ENCODE measurements at places on chromosomes 12 and 14. TPM values are rescaled to one million over a fixed set of nuclear protein-coding genes. Genes with fewer than 3 reads are reported as not detected.

- no peak for DNase-seq
Observed at GRCh38 chr12:80404629-80405028, 39.4 kb upstream of the PTPRQ start.

DNA sequence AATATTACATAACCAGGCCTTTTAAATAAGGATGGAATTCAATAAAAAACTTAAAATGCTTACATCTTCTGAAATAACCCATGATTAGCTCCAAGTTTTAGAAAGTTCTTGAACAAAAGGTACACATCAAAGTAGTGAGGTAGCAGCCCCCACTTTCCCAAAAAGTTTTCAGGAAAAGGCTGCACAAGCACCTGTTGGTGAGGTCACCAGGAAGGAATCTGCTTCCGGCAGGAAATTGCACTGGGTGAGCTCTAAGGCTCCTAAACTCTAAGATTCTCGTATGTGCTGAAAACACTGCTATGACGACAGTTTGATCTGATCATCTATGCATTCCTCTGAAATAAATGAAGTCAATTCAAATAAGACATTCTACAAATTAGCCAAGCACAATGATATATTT is 34.3 kb upstream of the TTC7B start:
- no peak for DNase-seq

GRCh38 chr12:24597580-24597979 is 351.3 kb downstream of the BCAT1 start:
- no peak for DNase-seq

DNA sequence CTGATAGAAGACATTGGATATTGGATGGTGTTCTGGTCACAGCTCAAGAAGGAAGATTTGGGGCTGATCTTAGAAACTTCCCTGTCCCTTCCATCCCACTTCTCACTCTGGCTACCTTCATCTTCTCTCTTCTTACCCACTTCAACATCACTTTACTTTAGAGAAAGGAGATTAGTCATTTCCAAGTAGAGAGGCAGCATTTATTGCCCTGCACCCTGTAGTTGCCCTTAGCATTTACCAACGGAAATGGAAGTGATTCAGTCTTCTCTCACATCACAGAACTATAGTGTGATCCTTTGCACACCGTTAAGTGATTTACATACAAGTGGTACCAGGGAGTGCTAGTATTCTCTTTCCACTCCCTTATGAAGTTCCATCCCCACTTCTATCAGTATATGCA is 52.4 kb downstream of the PHLDA1 start:
- DNase-seq: peak; percentile 70

GRCh38 chr12:92759634-92760268 is 57.0 kb downstream of the PLEKHG7 start:
- peak; percentile 95 for DNase-seq

- DNase-seq: no peak
Observed at GRCh38 chr12:64545081-64545382, 65.3 kb upstream of the RASSF3 start.

DNA sequence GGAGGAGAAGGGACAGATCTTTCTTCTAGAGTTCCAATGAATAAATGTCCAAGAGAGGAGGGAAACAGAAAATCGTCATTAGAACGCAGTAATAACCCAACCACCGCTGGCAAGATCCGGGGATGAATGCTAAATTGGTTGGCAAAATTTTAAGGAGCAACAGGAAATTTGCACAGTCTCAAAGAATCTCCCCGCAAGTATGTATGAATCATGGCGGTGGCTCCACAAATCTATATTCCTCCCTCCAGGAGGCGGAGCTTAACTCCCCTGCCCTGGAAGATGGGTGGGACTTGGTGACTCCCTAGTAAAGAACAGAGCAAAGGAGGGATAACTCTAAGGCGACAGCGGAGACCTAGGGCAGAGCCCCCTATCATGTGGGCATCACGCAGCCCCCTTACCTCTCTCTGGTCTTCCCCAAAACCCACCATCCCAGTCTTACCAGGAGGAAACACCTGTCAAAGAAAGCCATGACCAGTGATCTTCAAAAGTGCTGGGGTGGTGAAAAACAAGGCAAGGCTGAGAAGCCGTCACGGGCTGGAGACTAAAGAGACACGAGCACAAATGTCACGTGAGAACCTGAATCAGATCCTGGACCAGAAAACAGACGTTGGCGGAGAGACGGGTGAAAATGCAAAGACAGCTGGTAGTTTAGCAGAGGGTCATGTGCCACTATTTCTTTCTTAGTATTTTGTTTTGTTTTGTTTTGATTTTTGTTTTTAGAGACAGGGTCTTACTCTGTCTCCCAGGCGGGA is 125.8 kb downstream of the NCOR2 start:
- DNase-seq: peak; percentile 99

DNA sequence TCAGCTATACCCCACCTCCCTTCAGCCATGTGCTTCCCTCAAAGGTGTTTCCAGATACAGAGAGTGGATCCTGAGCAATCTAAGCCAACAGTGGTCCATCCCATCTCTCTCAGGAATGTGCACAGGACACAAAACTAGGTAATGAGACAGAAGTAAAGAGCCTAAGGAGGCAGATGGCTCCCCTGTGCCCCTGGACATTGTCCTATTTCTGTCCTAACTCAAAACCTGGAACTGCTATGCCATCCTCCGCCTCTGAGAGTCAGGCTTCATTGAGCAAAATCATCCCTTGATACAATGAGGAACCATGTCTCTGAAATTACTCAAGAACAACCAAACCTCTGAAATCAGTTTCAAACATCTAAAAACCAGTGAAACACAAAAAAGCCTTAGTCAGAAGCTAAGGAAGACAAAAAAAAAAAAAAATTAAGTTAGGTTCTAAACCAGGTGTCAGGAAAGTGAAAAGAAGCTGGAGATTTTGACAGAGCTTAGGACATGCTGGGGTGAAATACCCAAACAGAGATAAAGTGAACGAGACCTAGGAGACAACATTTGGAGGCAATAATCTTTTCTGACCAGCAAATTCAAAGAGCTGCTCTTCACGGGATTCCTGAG is 200.3 kb upstream of the PLEKHG7 start:
- no peak for DNase-seq

DNA sequence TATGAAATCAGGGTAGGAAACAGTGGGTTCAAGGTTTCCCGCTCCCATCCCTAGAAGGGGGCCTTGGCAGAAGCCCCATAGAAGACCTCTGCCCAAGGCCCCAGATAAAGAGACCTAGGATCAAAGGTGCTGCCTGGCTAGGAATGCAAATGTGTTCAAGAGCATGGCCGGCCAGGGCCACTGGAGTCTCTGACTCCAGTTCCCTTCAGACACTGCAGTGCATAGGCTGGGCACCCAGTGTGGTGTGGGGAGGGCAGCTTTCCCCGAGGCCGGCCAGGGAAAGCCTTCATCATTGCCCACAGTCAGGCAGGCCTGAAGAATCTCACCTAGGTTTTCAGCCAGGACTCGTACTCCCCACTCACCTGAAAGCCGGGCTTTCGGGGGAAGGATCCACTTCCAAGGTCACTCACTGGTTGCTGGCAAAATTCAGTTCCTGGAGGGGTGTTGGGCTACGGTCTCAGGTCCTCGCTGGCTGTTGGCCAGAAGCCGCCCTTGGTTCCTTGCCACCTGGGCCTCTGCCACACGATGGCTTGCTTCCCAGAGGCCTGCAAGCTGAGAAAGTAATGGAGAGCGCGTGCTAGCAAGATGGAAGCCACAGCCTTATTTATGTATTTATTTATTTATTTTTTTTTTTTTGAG is 9.7 kb upstream of the PEBP1 start:
- no peak for DNase-seq

DNA sequence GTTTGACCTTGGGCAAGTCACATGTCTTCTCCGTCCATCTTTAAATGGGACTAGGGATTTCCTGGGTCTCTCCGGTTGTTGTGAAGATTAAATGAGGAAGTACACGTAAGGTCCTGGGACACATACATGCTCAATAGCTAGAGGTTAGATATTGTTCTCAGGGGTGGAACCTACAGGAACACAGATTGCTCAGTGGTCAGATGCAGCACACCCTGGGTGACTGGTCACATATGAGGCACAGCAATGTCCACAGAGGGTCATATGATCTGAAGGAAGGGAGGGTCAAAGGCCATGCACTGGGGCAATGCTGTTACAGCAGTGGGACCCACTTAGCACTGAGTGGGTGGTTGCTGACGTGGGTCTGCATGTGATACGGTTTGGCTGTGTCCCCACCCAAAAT is 11.4 kb upstream of the SLC8B1 start:
- no peak for DNase-seq

DNA sequence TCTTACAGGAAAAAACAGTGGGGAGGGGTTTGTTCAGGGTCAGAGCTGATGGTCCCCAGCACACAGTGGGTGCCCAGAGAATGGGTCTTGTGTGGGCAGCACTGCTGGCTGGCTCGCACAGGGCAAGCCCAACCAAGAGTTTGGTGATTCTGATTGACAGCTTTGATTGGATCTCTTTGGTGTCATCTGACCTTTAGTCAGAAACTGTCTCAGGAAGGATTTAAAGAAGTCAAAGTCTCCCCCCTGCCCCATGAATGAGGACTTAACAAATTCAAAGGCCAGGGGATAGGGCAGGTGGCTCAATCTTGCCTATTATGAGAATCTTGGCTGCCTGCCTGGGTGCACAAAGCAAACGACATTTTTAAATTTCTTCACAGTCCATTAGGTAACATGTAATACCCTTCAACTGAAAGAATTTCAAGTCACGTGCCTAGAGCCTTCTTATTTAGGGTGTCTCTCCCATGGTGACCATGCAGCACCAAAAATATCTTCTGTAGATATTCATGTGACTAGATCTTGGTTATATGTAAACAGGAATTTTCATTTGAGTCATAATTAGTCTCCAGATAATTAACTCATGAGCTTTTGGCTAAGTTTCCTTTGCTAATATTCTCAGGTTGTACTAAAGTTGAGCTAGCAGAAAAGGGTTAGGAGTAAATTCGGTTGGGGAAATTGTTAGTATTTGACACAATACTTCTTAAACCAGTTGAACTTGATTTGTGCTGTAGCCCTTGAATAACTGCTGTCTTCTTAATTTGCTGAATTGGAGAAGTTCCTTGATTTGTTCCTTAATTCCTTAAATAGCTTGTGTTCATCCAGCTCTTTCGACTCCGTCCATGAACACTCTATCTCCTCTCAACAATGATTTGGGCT is 54.5 kb upstream of the HECTD1 start:
- peak; percentile 82 for DNase-seq

DNA sequence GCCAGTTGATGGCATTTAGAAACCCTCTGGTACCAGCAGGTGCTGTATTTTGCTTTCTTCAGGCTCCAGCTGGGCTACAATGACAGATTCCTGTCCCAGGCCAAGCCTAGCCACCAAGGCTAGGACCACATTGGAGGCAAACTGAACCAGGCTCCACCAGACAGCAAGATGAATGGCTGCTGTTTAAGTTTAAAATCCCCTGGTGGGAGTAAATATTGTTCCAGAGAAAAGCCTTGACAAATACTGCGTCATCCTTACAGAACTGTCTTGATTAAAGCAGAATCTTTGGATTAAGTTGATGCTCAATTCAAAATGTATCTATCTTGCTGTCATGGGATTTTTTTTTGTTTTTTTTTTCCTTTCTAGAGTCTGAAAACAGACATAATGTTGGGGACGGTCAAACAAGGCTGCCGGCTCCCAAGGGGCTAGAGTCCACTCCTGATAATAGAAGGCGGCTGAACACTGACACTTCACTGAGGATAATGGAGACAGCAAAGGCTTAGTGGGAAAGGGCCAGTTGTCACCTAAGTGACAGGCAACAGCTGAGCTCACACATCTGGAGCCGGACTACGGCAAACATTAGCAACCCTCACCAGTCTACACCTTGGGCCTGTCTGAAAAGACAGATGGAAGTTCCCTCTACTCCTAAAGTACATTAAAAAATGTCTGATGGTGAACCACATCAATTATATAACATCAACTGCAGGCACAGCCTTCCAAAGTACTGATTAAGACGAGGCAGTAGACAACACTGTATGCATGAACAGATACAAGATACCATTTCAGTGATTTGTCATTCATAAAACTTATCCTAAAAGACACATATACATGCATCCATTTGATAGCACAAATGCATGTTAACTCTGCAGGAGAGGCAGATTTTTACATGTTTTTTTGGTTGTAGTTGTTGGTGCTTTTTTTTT is 1.7 kb downstream of the PRICKLE1 start:
- DNase-seq: peak; percentile 39

- no peak for DNase-seq
Observed at GRCh38 chr12:98127336-98127679, 388.1 kb upstream of the TMPO start.

- peak; percentile 65 for DNase-seq
Observed at GRCh38 chr12:22100958-22101748, 55.1 kb downstream of the CMAS start.

- peak; percentile 81 for DNase-seq
Observed at GRCh38 chr14:72646861-72647528, 246.9 kb downstream of the DPF3 start.

DNA sequence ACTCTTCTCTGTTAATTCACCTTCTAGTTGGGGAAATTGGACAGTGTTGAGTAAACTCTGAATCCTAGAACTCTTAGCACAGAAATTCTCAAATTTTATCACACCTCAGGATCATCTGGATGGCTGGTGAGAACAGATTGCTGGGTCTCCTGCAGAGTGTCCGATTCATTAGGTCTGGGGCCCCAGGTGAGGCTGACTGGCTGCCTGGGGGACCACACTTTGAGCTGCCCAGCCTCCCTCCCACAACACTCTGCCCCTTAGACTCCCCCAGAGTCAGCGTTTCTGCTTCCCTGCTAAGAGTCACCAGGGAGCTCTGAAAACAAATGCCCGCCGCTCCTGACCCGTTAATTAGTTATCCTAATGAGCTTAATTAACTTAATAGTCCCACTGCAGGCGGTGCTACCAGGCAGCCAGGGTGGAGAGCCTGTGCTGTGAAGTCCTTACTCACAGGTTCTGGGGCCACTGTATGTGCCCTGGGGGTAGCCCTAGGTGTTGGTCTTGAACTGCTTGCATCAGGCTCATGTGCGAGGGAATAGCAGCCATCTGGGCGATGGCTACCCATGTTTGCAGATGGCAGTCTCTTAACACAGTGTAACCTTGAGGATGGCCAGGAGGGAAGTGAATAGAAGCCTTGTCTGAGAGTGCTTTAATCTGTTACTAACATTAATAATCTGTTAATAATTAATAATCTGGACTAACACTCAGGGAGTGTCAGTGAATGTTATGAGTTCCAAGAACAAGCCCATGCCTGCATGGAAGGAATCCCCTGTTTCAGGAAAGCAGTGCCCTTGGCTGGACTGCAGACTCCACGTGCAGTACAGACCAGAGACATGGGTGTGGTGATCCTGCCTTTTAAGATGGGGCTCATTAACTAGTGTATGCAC is 35.6 kb downstream of the AACS start:
- DNase-seq: no peak

Gene HNF1A
- not detected for polyA plus RNA-seq

Gene PTGDR
- 0.18 TPM for polyA plus RNA-seq

Gene FZD10
- polyA plus RNA-seq: not detected

Gene KRT86
- 0.27 TPM for polyA plus RNA-seq

Gene GPRC5A
- 85.9 TPM for polyA plus RNA-seq

Gene TSPAN19
- 0.23 TPM for polyA plus RNA-seq

Gene NR4A1
- polyA plus RNA-seq: 11.1 TPM

Gene PAH
- not detected for polyA plus RNA-seq

Gene E2F7
- polyA plus RNA-seq: 5.7 TPM

Measured in GM23248 (cell line).